ENCODE measurements at places on chromosomes 2 and 18.
A peak's percentile ranks its signal among the peaks of the same experiment; 100 is the strongest.

DNA sequence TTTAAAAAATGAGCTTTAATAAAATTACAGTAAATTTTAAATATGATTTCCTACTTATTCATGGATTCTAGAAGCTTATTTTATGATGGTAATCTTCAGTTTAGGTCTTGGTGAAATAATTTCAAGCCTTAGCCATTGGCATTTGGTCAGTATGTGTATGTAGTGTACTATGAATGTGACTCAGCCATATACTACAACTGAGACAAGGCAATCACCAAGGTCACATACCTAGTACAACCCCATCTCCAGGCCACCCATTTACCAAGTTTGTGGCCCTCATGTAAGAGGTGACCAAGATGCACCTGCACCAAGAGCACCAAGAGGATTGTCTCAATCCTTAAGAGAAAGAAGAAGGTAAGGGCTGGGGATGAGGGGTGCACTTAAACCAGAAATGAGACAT is 54.8 kb upstream of the FRZB start:
- no peak for DNase-seq

DNA sequence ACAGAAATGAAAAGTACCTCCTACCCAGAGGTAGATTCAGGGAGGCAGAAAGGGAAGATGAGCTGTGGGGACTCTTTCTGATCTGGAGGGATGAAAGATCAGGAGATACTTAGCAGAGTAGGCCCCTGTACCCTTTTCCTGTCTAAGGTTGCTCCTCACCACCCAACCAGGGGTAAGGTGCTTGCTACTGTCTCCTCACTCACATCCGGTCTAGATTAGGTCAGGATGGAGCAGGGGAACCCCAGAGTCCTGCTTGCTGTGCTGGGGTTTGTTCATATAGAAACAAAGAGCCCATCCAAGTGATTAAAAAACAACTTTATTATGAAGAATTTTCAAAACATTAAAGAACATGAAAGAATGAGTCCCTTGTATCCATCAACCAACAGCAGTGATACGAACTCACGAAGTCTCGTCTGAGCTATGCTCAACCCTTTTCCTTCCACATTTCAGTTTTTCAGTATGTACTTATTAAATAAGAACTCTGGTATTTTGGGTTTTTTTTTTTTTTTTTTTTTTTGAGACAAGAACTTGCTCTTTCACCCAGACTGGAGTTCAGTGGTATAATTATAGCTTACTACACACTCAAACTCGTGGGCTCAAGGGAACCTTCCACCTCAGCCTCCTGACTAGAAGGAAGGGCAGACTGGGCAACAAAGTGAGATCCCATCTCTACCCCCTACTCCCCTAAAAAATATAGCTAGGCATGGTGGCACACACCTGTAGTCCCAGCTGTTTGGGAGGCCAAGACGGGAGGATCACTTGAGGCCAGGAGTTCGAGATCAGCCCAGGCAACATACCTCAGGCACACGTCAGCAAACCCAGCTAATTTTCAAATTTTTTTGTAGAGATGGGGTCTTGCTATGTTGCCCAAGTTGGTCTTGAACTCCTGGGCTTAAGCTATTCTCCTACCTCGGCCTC is 28.5 kb upstream of the MCFD2 start:
- peak; percentile 47 for DNase-seq

- no peak for DNase-seq
Observed at GRCh38 chr2:42141687-42142546, 27.2 kb upstream of the EML4 start.

- no peak for DNase-seq
Observed at GRCh38 chr2:106314444-106314843, 120.3 kb upstream of the UXS1 start.

GRCh38 chr2:1047485-1047884 is 96.8 kb downstream of the SNTG2 start:
- no peak for DNase-seq

DNA sequence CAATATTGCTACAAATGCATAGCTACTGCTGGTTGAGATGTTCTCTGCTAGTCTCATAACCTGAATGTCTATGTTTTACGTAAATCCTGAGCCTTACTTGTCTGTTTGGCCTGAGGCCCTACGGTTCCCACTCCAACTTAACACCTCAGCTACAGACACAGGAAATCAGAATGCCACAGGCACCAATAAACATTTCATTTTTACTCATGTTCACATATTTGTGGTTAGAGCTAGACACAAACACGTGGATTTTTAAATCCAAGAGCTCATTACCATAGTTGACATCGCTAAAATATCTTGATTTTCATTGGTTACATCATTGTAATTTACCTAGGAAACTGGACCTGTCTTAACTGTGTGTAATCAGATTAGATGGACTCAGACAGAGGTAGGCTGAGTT is 263.8 kb upstream of the CDH19 start:
- no peak for DNase-seq

DNA sequence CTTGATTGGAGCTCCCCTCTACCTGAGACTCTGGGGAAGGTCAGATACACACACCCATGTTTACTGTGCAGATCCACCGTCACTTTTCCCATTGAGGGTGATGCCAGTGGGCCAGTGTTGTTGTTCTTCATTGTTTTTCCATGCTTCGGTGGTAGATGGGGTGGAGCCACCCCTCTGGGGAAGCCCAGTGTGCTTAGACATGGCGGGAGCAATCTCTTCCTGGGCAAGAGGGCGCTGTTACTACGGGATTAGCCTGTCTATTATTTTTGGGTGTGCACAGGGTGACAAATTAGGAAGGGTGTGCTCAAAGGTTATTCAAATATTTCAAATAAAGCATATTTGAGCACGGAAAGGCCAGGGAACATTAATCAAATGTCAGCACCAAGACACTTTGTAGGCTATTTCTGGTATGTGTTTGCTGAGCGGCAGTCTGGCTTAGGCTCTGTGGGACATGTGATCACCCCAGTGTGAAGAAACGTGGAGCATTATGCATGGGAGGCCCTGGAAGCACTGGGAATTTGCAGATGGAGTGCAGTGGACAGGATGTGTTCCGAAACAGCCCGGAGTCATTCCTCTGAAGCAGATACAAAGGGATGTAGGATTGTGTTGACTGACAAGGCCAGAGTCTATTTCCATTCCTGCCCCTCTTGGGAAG is 34.8 kb upstream of the SMIM21 start:
- DNase-seq = no peak

- no peak for DNase-seq
Observed at GRCh38 chr18:63924551-63924950, 16.8 kb downstream of the SERPINB10 start.

GRCh38 chr2:174233771-174234275 is 14.5 kb downstream of the OLA1 start:
- DNase-seq = no peak

GRCh38 chr2:219274361-219274921 is 4.7 kb upstream of the DNAJB2 start:
- no peak for DNase-seq

- DNase-seq = no peak
Observed at GRCh38 chr18:33495278-33495677, 54.8 kb upstream of the CCDC178 start.

- no peak for DNase-seq
Observed at GRCh38 chr2:9106338-9107167, 100.1 kb upstream of the ASAP2 start.

- DNase-seq = no peak
Observed at GRCh38 chr2:230244211-230244610, 18.7 kb downstream of the SP140 start.

DNA sequence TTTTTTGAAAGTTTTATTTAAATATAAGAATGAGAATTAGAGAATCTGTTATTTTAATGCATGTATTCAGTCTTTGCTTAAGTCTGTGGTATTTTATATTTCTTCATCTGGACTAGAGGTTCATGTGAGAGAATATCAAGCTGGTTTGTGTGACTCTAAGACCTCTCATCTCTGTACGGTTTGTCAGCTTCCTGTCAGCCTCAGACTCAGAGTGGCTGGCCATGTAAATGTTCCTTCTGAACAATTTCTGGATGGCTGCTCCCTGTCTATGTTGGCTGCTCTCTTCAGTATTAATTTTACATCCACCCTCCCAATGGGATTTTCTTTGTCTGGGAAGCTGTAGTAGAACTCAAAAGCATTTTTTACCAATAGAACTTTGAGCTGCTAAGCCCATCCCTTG is 225.3 kb upstream of the THUMPD2 start:
- no peak for DNase-seq

DNA sequence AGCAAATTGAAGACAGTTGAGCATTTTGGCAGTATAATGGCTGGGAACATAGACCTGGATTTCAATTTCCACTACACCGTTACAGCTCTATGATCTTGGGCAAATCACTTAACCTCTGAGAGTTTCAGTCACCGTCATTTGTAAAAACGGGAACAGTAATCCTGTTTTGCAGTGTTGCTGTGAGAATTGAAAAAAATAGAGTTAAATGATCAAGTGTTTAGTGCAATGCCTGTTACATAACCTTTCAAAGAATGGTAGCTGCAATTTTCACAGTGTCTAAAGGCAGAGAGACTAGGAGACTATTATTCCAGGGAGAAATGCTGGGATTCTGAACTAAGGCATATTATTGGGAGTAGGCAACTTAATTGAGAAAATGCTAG is 2.0 kb downstream of the AGPS start:
- no peak for DNase-seq

- DNase-seq = no peak
Observed at GRCh38 chr18:54766634-54767033, 61.6 kb upstream of the RAB27B start.

DNA sequence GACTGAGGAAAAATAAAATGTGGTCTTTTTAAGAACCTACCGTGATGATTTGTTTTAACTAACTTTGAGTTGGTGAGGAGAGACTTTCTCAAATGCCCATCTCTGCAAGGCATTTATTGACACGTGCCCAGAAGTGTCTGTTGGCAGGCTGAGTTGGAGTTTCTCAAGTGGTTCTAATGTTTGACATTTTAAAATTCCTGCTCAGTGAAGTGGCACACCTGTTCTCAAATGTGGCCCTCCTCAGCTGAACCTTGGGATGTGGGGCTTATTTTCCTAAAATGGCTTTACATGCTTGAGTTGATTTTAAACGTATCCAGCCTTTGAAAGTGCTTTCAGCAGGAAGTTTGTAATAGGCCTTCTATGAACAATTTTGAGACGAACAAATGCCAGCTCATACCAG is 876 bp upstream of the CAVIN2 start:
- DNase-seq = no peak

DNA sequence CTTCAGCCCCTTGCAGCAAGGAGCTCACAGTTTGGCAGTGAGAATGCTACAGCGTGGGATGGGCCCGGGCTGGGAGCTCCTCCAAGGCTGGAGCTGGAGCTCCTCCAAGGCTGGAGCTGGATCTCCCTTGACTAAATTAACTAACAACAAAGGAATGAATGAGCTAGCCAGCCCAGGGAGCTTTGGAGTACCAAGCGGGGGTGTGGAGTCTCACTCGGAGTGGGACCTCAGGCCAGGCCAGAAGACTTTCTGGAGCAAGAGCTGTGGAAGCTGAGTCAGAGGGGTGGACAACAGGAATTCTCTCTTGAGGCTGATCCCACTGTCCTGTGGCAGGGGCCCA is 244.7 kb upstream of the HS6ST1 start:
- DNase-seq = no peak

- DNase-seq = no peak
Observed at GRCh38 chr2:8575834-8576423, 105.9 kb upstream of the ID2 start.

DNA sequence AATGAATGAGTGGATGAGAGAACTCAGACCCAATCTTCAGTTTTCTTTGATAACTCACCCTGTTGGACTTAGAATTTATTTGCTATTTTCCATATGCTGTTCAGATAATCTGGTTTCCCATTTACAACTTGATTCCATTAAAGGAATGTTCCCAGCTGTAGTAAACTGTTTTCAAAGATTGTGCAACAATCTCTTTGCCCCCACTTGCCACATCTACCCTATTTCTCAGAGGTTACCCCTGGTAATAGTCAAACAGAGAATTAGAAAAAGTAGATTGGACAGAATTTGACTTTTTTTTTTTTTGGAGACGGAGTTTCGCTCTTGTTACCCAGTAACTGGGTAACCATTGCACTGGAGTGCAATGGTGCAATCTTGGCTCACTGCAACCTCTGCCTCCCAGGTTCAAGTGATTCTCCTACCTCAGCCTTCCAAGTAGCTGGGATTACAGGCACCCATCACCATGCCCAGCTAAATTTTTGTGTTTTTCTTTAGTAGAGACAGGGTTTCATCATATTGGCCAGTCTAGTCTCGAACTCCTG is 93.4 kb upstream of the SIX2 start:
- no peak for DNase-seq

GRCh38 chr2:24304631-24305030 is 55.7 kb downstream of the ITSN2 start:
- no peak for DNase-seq

DNA sequence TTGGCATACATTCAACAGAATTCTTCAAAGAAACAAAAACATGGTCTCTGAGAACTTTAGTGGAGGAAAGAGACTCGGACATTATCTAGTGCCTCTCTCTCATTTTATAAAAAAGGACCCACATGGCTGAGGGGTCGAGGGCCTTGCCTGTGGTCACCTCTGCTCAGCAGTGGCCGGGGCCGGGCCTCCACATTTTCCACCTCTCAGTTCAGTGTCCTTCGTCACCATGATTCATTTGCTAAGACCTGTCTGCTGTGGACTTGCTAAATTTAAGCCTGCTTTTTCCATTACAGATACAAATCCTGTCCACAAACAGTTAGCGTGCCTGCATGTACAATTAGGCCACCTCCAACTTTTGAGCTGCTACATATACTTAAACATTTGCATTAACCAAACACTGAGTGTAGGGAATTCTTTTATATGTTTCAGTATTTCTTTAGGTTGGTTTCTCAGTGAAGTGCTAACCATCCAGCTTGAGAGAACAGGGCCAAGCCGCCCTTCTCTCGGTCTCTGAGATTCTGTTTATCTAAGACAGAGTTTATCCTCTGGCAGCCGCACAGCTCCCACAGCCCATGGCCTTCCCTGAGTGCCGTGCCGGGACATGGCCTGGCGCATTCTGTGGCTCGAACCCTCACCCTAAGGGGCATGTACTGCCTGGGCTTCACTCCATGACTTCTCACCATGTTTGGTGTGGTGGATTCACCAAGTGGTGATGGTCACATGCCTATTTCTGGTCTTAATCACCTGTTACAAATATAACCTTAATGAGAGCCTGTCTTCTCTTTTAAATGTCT is 46.2 kb downstream of the COA5 start:
- no peak for DNase-seq

- DNase-seq = no peak
Observed at GRCh38 chr18:62485684-62486083, 37.1 kb upstream of the ZCCHC2 start.

DNA sequence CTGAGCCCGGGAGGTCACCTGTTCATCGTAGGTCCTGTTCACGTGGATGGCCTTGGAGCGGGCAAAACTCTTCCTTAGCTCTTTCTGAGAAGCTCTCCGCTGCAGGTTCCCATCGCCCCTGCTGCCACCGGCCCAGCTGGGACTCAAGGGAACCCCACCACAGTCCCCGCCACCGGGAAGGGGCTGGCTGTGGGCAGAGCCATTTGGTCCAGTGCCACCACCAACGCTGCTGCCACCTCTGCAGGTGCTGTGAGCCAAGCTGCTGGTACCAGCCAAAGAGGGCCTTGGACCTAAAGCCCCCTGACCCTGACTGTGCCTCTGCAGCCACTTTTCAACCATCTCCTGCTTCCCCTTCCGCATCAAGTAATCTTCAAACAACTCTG is 586 bp downstream of the PDE11A start:
- DNase-seq = no peak

- DNase-seq = no peak
Observed at GRCh38 chr2:181902625-181903024, 11.1 kb downstream of the ITPRID2 start.

- no peak for DNase-seq
Observed at GRCh38 chr18:48200631-48201336, 208.4 kb downstream of the ZBTB7C start.

GRCh38 chr2:15942711-15943345 is 2.5 kb downstream of the MYCN start:
- DNase-seq = no peak

- DNase-seq = no peak
Observed at GRCh38 chr2:182226807-182227206, 200.0 kb downstream of the PDE1A start.

All from activated gamma-delta T cell treated with anti-CD3 and anti-CD28 coated beads, Interleukin-2, amount 50 U/mL, for 16 hours (primary cell).